G401 (cell line): ENCODE measurements at places on chromosomes 1 and 21. TPM values are rescaled to one million over a fixed set of nuclear protein-coding genes. Genes with fewer than 3 reads are reported as not detected.

DNA sequence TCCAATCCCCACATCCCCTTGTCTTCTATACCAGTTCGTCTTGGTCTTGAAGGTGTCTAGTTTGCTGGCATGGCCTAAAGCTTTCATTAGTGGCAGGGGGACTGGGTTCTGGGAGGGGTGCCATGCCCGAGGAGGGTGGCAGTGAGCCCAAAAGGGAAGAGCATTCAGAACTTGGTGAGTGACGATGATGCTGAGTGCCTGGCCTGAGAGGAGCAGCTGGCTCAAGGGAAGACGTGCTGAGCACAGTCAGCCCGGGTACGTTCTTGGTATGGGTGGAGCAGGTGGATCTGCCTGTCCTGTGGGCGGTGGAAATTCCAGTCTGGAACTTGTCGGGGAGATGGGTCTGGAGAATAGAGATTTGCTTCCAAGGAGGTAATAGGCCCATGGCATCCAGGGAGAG is 4.6 kb downstream of the FDPS start:
- DNase-seq = no peak

- no peak for DNase-seq
Measured at GRCh38 chr1:228998179-228998578, 262.9 kb downstream of the RHOU start.

Gene CFAP410
- 19.2 and 31.9 TPM in 2 replicates for total RNA-seq

Gene S100A9
- total RNA-seq = 1.1 and 14.0 TPM in 2 replicates
